ENCODE measurements at places on chromosomes 5 and 9. TPM values are rescaled to one million over a fixed set of nuclear protein-coding genes. Genes with fewer than 3 reads are reported as not detected.
A peak's percentile ranks its signal among the peaks of the same experiment; 100 is the strongest.

GRCh38 chr5:107704681-107705401, 34.1 kb upstream of the EFNA5 start:
- H3K27ac ChIP-seq: no peak overlapping the region
- H3K36me3 ChIP-seq: no peaks in the 10 kb centered on the region
- H3K4me1 ChIP-seq: no peaks in the 10 kb centered on the region
- no peaks in the 10 kb centered on the region for H3K27me3 ChIP-seq
- H3K4me3 ChIP-seq: no peak overlapping the region

- H3K36me3 ChIP-seq: no peaks in the 10 kb centered on the region
- no peaks in the 10 kb centered on the region for H3K4me1 ChIP-seq
- H3K4me3 ChIP-seq: no peak overlapping the region
- H3K27ac ChIP-seq: no peak overlapping the region
Measured at GRCh38 chr9:99237356-99237755, 15.3 kb downstream of the SEC61B start.

DNA sequence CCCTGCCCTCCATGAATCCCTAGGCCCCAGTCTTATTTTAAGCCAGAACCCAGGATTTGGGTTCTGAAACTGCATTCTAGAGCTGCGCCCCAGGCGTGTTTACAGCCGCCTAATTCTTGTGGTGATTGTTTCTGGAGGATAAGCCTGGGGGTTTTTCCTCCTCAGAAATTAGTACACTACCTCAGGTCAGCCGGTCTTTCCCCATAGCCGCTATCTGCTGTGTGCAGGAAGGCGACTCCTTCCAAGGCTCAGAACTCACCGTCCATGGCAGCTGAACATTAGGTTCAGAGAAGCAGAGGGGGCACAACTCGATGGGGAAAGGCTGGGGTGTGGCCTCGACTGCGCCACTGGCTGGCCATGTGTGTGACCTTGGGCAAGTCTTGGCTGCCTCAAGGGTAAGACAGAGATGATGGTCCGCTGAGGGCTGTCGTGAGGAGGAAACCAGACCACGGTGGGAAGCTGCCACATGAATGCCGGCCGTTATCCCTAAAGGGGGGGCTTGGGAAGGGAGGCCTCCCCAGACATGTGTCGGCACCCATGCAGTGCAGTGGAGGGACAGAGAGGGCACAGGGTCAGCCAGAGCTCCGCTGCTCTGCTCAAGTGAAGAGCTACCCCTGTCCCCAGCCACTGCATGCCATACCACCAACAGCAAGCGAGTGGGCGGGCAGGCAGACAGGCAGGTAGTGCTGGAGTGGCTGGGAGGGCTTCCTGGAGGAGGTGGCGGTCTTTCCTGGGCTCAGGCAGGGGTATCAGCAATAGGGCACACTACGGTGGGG, 28.9 kb downstream of the SHB start:
- no peaks in the 10 kb centered on the region for H3K27me3 ChIP-seq
- H3K36me3 ChIP-seq: peaks cover 54% of the 10 kb centered on the region
- H3K27ac ChIP-seq: peak overlapping the region; percentile 44

GRCh38 chr5:112121258-112121657, 297.8 kb downstream of the EPB41L4A start:
- H3K36me3 ChIP-seq: no peaks in the 10 kb centered on the region
- H3K27me3 ChIP-seq: no peaks in the 10 kb centered on the region
- H3K27ac ChIP-seq: no peak overlapping the region
- DNase-seq: no peak
- H3K4me1 ChIP-seq: no peaks in the 10 kb centered on the region

GRCh38 chr5:65825408-65826328, 100.7 kb upstream of the ERBIN start:
- no peak overlapping the region for H3K4me3 ChIP-seq
- peaks cover 38% of the 10 kb centered on the region for H3K4me1 ChIP-seq
- no peaks in the 10 kb centered on the region for H3K27me3 ChIP-seq
- peak; percentile 76 for DNase-seq

DNA sequence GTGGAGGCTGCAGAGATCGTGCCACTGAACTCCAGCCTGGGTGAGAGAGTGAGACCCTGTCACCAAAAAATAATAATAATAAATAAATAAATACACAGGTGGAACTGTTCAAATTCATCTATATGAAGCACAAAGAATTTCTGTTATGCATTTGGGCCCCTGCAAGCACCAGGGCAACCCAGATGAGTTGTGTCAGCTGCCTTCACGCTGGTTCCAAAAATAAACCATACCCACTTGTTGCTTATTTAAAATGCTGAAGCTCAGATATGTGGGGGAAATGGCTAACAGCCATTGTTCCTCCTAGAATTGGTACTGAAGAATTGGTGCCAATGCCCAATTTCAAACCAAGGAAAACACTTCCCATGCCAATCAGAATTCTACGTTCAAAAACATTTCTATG, 10.5 kb upstream of the C5orf15 start:
- H3K4me3 ChIP-seq: no peak overlapping the region
- no peaks in the 10 kb centered on the region for H3K4me1 ChIP-seq
- H3K27ac ChIP-seq: no peak overlapping the region
- H3K36me3 ChIP-seq: peaks cover 67% of the 10 kb centered on the region
- no peak for DNase-seq

- H3K27ac ChIP-seq: no peak overlapping the region
- DNase-seq: no peak
- H3K36me3 ChIP-seq: peaks cover 92% of the 10 kb centered on the region
- no peak overlapping the region for H3K4me3 ChIP-seq
Measured at GRCh38 chr9:37429441-37430285, 7.2 kb downstream of the GRHPR start.

- H3K4me1 ChIP-seq: no peaks in the 10 kb centered on the region
- H3K27me3 ChIP-seq: peaks cover 10% of the 10 kb centered on the region
- DNase-seq: no peak
Measured at GRCh38 chr9:36988848-36989247, 45.2 kb downstream of the PAX5 start.

DNA sequence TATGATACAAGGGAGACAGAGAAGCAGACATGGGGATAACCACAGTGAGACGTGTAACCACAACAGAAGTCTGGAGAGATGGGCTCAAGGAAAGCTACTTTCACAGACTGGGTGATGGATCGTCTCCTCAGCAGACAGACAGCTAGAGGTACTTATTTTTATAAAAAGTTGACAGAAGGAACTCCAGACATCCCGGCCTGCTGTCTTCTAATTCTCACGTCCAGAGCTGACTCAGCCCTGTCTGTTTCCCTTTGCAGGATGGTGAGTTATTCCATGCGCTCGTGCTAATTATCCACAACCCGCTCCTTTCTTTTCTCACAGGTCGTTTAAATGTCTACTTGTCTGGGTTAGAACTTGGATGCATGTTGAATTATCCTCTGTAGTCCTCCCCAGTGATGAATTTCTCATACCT, 304.5 kb downstream of the CWC27 start:
- no peak overlapping the region for H3K27ac ChIP-seq
- no peaks in the 10 kb centered on the region for H3K27me3 ChIP-seq
- H3K36me3 ChIP-seq: no peaks in the 10 kb centered on the region
- no peaks in the 10 kb centered on the region for H3K4me1 ChIP-seq

DNA sequence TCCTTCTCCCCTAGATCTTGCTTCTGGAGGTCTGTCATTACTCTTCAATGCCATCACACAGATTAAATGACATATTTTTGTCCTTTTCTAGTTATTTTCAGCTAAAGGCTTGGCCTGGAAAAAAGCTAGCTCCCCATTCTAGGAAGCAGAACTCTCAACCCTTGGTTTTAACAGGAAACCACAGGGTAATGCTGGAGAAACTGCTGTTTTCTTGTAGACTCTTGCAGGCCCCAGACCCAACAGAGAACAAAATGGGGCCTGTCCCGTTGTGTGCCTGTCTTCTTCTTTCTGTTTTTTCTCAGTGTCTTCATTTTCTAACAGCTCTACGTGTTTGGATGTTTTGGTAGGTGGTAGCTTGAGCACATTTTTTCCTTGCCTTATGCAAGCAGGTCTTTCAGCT, 21.5 kb downstream of the DCANP1 start:
- no peak overlapping the region for H3K4me3 ChIP-seq
- no peak overlapping the region for H3K27ac ChIP-seq
- no peak for DNase-seq

- peaks cover 2% of the 10 kb centered on the region for H3K27me3 ChIP-seq
- no peaks in the 10 kb centered on the region for H3K4me1 ChIP-seq
- no peak for DNase-seq
Measured at GRCh38 chr5:72656756-72657513, 149.7 kb upstream of the ZNF366 start.

DNA sequence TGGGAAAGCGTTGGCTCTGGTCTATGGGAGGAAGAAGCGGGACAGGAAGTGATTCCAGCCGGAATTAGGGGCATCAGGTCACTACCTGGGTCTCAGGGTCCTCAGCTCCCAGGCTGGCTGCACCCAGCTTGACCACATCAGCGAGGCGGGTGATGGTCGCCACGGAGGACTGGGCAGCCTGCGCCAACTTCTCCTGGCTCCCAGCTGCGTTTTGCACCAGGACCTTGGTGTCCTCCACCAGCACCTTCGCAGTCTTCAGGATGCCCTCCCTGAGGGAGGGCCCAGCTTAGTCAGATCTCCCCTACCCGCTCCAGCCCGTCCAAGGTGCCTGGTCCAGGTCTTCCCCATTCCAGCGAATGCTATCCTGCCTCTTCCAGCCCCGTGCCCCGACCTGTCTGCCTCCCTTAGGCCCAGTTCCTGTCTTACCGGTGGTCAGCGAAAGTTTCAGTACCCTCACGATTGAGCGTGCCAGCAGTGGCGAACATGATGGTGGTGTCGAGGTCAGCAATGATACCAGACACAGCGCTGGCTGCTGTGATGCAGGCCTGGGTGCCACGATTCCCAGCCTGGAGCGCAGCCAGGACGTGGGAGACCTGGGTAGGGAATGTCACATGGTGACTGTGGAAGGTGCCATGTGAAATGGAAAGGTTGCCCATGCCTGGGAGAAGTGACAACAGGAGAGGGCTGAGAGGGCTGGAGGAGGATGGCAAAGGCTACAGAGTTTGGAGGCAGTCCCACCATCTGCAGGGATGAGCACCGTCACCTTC, 14.4 kb upstream of the TPM2 start:
- H3K4me1 ChIP-seq: no peaks in the 10 kb centered on the region
- H3K4me3 ChIP-seq: no peak overlapping the region
- H3K27ac ChIP-seq: no peak overlapping the region
- no peak for DNase-seq

- H3K36me3 ChIP-seq: no peaks in the 10 kb centered on the region
- no peaks in the 10 kb centered on the region for H3K4me1 ChIP-seq
- no peak overlapping the region for H3K4me3 ChIP-seq
Measured at GRCh38 chr9:80883426-80883825, 805.9 kb downstream of the TLE1 start.

- H3K4me1 ChIP-seq: peaks cover 17% of the 10 kb centered on the region
- H3K27me3 ChIP-seq: no peaks in the 10 kb centered on the region
- no peaks in the 10 kb centered on the region for H3K36me3 ChIP-seq
- H3K4me3 ChIP-seq: no peak overlapping the region
Measured at GRCh38 chr5:34038390-34038789, 4.6 kb downstream of the C1QTNF3 start.

DNA sequence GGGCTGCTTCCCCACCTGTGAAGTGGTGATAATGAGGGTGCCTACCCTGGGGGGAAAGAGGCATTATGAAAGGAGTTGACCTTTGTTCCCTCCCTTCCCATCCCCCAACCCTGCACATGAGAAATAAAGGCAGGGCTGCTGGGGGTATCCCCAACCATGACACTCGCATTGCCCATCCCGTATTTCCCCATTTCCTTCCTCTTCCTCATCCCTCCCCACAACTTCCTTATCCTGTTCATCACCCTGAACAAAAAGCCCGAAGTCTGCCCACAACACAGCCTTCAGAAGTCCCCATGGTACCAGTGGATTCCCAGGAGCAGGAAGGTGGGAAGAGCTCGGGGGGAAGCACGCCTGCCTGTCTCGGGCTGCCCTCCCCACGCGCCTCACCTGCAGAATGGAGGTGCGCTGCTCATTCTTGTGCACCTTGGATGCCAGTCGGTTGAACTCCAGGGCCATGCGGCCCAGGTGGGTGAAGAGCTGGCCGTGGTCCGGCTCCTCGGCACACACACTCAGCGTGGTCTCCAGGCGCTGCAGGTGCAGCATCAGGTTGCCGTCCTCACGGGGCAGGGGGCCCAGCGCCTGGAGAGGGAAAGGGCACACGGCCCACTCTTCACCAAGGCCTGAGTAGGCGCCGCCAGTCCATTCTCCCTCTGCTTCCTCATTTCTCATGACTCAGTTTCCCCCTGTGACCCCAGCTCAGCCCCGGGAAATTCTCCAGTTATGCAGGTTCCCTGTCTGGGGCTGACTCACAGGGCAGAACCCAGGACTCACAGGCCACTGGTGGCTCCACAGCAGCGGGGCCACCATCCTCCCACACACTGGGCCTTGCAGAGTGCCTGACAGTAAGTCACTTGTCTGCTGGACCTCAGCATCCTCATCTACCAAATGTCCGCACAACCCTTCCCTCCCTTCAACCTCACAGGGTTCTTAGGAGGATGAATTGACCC, 24.2 kb downstream of the TNIP1 start:
- H3K27ac ChIP-seq: no peak overlapping the region
- DNase-seq: no peak
- H3K36me3 ChIP-seq: peaks cover 94% of the 10 kb centered on the region
- no peaks in the 10 kb centered on the region for H3K27me3 ChIP-seq

DNA sequence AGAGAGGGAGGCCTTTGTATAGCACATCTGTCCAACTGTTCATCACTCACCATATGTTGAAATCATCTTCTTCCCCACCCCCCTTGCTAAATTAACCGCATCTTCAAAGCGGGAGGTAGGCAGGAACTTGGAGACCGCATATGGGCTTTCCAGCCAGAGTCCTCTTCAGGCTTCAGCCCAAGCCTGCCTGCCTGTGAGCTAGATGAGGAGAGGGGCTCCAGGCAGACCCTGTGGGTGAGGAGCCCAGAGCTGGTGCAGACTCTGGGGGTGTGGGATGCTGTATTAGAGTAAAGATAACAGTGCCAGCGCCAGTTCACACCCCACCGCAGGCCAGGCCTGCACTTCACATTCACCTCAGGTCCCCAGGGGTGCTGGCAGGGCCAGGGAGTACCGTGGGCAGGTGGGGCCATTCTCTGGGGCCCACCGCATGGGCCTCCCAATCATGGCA, 16.2 kb downstream of the PRRC2B start:
- H3K27ac ChIP-seq: peak overlapping the region; percentile 0

DNA sequence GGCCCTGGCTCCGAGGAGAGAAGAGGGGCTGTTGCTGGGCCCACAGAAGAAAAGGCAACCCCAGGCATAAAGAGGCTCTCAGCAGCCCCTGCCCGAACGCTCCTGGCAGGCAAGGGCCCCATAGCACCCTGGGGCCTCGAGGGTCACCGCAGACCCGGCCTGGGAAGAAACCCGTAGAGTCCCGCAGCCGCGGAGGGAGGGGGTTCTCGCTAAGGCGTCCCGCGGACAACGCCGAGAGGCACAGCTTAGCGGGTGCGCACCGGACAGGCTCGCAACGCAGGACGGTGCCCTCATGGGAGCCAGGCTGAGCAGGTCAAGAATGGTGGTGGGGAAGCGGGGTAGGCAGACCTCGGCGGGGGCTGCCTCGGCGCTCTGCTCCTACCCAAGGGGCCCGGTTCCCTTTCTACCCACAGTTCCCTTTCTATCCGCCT, 6.7 kb downstream of the PITX1 start:
- no peak overlapping the region for H3K27ac ChIP-seq
- H3K27me3 ChIP-seq: no peaks in the 10 kb centered on the region
- H3K4me3 ChIP-seq: no peak overlapping the region
- no peaks in the 10 kb centered on the region for H3K4me1 ChIP-seq
- peaks cover 52% of the 10 kb centered on the region for H3K36me3 ChIP-seq
- DNase-seq: no peak

Gene ANKRD31
- 0.22 TPM for polyA plus RNA-seq

Gene SLC46A2
- not detected for polyA plus RNA-seq

Gene PDE6A
- 1.3 TPM for polyA plus RNA-seq

Gene SLC6A18
- not detected for polyA plus RNA-seq

Data from small intestine (tissue), 16 donors.